ENCODE measurements at places on chromosomes 1 and 21.

DNA sequence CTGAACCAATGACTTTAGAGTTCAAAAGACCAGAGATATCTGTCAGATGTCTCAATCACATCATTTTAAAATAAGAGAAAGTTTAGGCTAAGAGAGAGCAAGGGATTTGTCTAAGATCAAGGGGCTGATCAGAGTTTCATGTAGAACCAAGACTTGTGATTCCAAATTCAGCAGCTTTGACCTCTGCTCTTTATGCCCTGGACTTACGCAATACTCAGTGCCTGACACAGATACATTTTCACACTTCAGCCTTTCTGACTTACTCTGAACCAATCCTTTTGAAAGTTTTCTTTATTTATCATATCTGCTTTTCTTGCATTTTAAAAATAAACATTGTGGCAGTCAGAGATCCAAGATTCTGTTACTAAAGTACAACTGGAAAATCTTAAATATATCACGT, 428.0 kb downstream of the PLPP3 start:
- no peak for DNase-seq

DNA sequence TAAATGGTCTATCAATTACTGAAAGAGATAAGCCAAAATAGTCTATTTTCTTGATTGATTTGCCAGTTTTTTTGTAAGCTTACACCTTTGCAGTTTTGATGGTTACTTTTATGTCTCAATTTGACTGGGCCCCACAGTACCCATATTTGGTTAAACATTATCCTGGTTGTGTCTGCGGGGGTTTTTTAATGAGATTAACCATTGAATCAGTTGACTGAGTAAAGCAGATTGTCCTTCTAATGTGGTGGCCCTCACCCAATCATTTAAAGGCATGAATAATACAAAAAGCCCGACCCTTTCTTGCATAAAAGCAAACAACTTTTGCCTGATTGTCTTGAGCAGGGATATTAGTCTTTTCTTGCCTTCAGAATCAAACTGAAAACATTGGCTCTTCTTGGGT, 650.0 kb upstream of the RGS18 start:
- DNase-seq = no peak

- DNase-seq = no peak
These were observed 13.4 kb upstream of the MRPL9 start for GRCh38 chr1:151776665-151777062.

DNA sequence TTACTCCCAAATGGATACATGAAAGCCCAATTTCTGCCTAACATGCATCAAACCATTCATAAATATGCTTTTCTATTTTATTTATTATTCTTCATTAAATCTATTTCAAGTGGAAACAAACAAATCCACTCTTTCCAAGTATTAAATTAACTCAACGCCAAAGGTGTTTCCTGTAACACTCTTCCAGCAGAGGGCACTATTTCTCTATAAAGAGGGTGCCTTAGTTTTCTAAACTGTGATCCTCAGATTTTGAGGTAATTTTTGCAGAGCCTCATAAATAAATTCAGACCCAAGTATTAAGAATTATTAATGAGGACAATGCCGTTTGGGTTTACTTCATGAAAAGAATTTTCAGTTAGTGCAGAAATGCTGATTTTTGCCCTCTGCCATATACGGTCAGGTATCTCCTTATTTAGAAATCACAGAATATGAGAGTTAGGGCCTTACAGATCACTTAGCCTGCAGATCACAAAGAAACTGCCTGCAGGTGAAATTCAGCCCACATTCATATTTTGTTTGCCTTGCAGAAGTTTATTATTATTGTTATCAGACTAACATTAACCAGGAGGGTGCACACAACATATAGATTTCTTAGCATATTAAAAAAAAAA, 40.1 kb upstream of the MYSM1 start:
- DNase-seq = peak; percentile 1

- no peak for DNase-seq
These were observed 35.0 kb upstream of the RAP1GAP start for GRCh38 chr1:21704145-21704544.

GRCh38 chr1:19273106-19273843, 15.3 kb downstream of the AKR7A3 start:
- DNase-seq = no peak

GRCh38 chr1:155329980-155330598, 9.4 kb downstream of the RUSC1 start:
- no peak for DNase-seq

GRCh38 chr1:40838045-40838979, 23.9 kb downstream of the CITED4 start:
- DNase-seq = no peak

GRCh38 chr1:107668762-107669161, 296.2 kb downstream of the VAV3 start:
- no peak for DNase-seq

DNA sequence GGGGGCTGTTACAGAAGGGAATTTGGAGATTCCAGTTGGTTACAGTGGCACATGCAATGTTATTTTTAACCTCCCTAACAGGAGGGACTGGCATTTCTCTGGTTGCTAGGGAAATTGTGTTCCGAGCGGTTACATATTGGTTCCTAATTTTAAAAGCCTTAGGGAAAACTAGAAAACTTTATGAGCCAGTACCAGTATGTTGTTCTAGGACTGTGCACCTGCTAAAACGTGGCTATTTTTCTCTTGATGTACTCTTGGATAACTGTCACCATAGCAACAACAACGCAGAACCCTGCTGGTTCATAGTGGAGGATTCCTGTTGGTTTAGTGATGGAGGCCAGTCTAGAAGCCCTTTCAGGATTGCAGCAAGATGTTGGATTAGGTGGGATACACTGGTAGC, 68.9 kb upstream of the PGBD5 start:
- DNase-seq = no peak

DNA sequence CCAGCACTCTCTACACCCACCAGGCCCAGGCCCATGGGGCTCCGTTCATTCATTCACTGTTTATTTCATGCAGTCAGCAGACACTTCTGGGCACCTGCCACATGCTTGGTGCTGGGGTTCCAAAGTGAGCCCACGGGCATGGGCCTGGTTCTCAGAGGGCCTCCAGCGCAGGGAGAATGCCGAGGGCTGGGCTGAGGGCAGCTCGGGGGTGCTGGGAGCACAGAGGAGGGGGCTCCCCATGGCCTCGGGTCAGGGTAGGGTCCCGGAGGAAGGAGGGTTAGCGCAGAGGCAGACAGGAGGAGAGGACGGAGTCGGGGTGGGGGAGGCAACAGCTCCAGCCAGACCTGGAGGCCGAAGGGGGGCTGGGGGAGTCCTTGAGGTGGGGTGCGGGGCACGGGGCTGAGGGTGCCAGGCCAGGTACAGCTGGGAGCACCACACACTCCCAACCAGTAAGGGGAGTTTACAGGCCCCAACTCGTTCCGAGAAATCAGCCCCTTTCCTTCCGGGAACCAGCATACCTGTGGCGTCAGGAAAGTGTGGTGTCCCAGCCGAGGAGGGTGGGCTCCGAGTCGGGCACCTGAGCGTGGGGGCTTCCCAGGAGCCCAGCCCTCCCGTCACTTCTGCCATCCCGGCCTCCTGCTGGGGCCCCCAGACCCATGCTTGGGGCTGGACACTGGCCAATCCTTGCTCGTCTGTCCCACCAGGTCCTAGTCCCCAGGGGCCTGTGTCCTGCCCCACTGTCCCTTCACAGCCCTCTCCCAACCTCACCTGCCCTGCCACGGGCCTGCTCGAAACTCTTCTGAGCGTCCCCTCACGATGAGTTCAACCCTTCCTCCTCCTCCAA, 10.8 kb downstream of the ARHGEF16 start:
- DNase-seq = no peak

DNA sequence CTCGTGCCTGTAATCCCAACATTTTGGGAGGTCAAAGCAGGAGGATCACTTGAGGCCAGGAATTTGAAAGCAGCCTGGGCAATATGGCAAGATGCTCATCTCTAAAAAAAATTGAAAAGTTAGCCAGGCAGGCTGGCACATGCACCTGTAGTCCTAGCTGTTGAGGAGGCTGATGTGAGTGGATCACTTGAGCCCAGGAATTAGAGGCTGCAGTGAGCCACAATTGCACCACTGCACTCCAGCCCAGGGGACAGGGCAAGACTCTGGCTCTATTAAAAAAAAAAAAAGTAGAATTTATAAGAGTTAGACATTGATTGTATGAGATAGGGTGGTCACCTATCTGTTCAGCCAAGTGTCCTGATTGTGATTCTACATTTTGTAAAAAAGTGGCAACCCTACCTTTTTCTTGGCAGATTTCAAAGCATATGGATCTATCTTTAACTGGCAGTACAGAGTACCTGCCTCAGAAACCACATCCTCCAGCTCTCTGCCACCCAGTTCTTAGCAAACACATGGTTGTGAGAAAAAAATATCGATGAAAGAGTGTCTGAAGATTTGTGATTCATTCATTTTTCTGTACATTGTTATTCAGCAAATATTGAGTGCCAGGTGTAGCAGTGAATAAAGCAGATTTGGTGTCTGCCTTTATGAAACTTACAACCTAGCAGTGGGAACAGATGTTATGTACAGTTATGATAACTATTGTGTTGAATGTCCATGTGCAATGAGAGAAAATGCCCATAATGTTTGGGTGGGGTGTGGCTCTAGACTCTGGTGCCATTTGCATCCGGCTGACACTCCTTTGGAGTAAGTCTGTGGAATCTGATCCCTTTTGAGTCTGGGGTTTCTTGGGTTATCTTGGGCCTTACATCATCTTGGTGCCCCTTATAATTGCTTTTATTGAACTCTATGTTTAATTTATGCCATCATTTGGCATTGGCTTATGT, 82.5 kb downstream of the ST3GAL3 start:
- DNase-seq = no peak

DNA sequence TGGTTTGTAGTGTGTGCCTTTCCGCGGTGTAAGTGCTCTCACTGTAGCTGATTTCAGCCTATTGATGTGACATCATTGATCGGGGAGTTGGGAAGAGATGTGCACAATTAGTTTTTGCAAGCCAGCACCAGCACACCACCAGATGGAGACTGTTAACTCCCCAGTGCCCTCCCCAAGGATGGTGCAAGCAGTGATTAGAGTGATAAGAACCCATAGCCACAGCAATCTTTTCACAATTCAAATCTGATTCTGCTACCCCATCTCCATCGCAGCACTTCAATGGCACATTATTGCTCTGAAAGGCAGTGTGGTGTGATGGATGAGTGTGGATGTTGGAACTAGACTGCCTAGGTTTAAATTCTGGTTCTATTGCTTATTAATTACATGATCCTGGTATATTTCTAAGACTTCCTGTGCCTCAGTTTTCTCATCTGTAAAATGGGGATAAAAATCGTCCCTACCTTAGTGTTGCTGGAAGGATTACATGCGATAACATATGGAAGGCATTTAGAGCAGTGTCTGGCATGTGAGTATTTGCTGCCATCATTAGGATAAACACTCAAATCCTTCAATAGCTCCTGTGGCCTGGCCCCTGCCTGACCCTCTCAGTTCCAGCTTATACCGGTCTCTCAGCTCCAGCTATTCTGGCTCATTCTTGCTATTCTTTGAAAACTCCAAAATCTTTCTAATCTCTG, 6.7 kb downstream of the CSF3R start:
- no peak for DNase-seq

DNA sequence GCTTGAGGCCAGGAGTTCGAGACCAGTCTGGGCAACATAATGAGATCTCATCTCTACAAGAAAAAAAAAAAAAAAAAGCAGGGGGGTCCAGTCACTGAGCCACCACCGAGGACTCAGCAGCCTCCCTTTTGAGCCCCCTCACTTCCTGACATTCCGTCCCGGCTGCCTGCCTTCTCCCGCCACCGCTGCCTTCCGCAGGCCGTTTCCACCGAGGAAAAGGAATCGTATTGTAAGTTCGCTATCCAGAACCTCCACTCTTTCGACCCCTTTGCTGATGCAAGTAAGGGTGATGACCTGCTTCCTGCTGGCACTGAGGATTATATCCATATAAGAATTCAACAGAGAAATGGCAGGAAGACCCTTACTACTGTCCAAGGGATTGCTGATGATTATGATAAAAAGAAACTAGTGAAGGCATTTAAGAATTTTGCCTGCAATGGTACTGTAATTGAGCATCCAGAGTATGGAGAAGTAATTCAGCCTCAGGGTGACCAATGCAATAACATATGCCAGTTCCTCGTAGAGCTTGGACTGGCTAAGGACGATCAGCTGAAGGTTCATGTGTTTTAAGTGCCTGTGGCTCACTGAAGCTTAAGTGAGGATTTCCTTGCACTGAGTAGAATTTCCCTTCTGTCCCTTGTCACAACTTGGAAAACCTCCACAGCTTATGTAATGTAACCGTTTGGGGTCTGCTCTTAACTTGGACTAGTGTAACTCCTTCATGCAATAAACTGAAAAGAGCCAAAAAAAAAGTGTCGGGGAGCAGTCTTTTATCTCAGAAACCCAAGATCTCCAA, 55.6 kb downstream of the GLUL start:
- no peak for DNase-seq

DNA sequence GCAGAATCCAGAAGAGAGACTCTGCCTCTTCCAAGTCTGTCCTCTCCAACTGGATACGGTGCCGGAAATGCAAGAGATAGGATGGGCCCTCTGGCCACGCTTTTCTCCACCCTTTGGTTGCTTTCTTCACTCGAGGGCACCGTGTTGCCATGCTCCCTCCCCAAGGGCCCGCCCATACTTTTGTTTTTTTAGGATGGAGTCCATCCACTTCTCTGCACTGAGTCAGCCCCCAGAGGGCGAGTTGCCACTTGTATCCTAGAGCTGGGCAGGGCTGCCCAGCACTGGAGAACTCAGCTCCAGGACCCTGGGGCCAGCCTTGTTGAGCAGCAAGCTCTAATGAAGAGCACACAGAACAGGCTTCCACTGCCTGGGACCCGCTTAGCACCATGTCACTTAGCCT, 25.5 kb downstream of the IFNGR2 start:
- DNase-seq = no peak

DNA sequence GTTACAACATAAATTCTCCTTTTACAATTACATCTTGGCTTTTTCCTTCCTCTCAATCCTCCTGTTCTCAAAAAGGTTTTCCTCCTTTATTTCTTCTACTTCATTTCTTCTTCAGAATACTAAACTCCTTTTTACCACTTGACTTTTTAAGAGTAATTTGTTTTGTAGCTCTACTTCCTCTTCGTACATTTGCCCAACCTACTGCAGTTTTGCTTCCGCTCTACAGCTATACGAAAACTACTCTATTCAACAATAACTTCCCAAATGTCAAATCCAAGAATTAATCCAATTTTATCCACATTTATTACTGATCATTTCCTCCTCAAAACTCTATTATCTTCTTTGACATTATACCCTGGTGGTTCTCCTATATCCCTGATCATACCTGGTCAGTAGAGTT, 3.4 kb downstream of the GDAP2 start:
- DNase-seq = no peak

GRCh38 chr1:34266127-34266951, 89.6 kb downstream of the C1orf94 start:
- peak; percentile 6 for DNase-seq

GRCh38 chr1:42324398-42325013, 10.5 kb downstream of the FOXJ3 start:
- no peak for DNase-seq

DNA sequence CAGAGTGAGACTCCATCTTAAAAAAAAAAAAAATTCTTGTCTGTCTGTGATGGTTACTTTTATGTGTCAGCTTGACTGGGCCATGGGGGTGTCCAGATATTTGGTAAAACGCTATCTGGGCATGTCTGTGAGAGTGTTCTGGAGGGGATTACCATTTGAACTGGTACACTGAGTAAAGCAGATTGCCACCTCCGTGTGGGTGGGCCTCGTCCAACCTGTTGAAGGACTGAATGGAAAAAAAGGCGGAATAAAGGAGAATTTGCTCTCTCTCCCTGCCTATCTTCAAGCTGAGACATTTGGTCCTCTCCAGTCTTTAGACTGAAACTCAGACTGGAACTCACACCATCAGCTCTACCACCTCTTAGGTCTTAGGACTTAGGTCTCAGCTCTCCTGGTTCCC, 82.8 kb downstream of the MIS18A start:
- no peak for DNase-seq

Measured in NCI-H187 treated with DMSO at 0.1 percent for 48 hours (cell line).